Skin of body (tissue), 3 donors: ENCODE measurements at places on chromosomes 12 and 14. TPM values are rescaled to one million over a fixed set of nuclear protein-coding genes. Genes with fewer than 3 reads are reported as not detected.

The NINJ2 gene
- total RNA-seq = 2.3 TPM

The BAZ1A gene
- 64.5 TPM for total RNA-seq

The DEGS2 gene
- total RNA-seq = 7.4 TPM

The IL31 gene
- not detected for total RNA-seq

The TTC9 gene
- 2.3 TPM for total RNA-seq

The PRB2 gene
- 0.20 TPM for total RNA-seq

The LYZ gene
- total RNA-seq = 148 TPM

The E2F7 gene
- total RNA-seq = 2.9 TPM

The OR4K14 gene
- total RNA-seq = not detected

The COL2A1 gene
- total RNA-seq = 1.6 TPM

The RESF1 gene
- 37.6 TPM for total RNA-seq

The CCDC177 gene
- not detected for total RNA-seq

The FAM181A gene
- total RNA-seq = not detected

The TMEM52B gene
- 0.10 TPM for total RNA-seq

The SIX4 gene
- total RNA-seq = 4.4 TPM

The LAG3 gene
- total RNA-seq = 0.49 TPM

The RPL36AL gene
- 101 TPM for total RNA-seq

The IRAK3 gene
- 14.6 TPM for total RNA-seq

The SSTR1 gene
- 0.49 TPM for total RNA-seq

The MAX gene
- total RNA-seq = 42.6 TPM

The CAPS2 gene
- total RNA-seq = 7.1 TPM

The GABARAPL1 gene
- 37.3 TPM for total RNA-seq

The CDCA3 gene
- 8.1 TPM for total RNA-seq

The TRPV4 gene
- total RNA-seq = 4.2 TPM

The AMN gene
- total RNA-seq = 4.4 TPM

The RNASE11 gene
- total RNA-seq = not detected

The KRT72 gene
- 12.0 TPM for total RNA-seq

The SLC39A5 gene
- not detected for total RNA-seq

The STRN3 gene
- 60.6 TPM for total RNA-seq

The RFX4 gene
- not detected for total RNA-seq

The KCNK10 gene
- total RNA-seq = 0.30 TPM

The PLEKHG7 gene
- not detected for total RNA-seq

The INTS13 gene
- 20.9 TPM for total RNA-seq

The ADCY6 gene
- total RNA-seq = 34.8 TPM

The HOXC6 gene
- total RNA-seq = 6.0 TPM
